ENCODE measurements at places on chromosomes 7 and 10. TPM values are rescaled to one million over a fixed set of nuclear protein-coding genes. Genes with fewer than 3 reads are reported as not detected.

Gene ZNF365
- 4.0 TPM for total RNA-seq

Gene ELFN1
- total RNA-seq: 36.8 TPM

Gene NPY4R2
- total RNA-seq: 0.16 TPM

Gene DDX56
- total RNA-seq: 54.2 TPM

Gene STN1
- 39.0 TPM for total RNA-seq

Gene LAMB4
- total RNA-seq: 0.24 TPM

Gene AUTS2
- 22.3 TPM for total RNA-seq

Gene IRF5
- total RNA-seq: 0.16 TPM

Gene AZGP1
- not detected for total RNA-seq

Gene WIPF3
- not detected for total RNA-seq

Gene IQUB
- 0.65 TPM for total RNA-seq

Gene ZC3HAV1L
- 20.3 TPM for total RNA-seq

Gene PDSS1
- total RNA-seq: 2.1 TPM

Gene TWIST1
- total RNA-seq: 322 TPM
